Astrocyte (in vitro differentiated cells and primary cell): ENCODE measurements at places on chromosomes 12 and 14. TPM values are rescaled to one million over a fixed set of nuclear protein-coding genes. Genes with fewer than 3 reads are reported as not detected.
A peak's percentile ranks its signal among the peaks of the same experiment; 100 is the strongest.

Gene AICDA
- not detected in 2 replicates for total RNA-seq

- DNase-seq: no peak
Observed at GRCh38 chr14:71108398-71109119, 201.3 kb downstream of the PCNX1 start.

Gene TSPAN19
- total RNA-seq: not detected in 2 replicates

DNA sequence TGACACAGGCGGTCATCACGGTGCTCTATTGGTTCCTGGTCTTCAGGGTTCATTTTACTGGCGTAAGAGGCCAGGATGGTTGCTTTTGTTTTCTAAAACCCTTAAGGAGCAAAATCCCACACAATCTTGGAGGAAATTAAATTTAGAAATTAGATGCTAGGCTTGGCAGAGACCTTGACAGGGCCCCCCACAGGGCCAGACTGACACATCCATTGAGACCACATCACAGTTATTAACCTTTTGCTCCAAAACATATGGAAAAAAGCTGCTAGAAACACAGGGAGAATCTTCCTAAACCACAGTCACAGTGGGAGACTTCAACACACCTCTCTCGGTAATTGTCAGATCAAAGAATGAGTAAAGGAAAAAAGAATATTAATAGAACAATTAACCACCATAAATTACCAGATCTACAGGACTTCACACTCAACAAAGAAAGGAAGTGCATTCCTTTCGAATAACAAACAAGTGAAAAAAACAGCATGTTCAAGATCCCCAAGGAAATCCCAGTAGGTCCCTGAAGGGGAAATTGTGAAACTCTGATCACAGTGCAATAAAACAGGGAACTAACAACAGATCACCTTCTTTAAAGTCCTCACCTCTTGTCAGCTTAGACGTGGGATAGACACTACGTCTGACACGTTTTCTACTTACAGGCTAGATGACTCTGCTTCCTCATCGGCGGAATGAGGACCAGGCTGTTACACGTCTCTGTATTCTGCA is 40.2 kb upstream of the TMEM179 start:
- DNase-seq: no peak

- DNase-seq: peak; percentile 46
Observed at GRCh38 chr12:42468341-42468821, 121.2 kb downstream of the PRICKLE1 start.

Gene MYBPC1
- 0.31 TPM in 1 of 2 replicates, not detected in the other for total RNA-seq

Gene SIX1
- 0.07 and 0.20 TPM in 2 replicates for total RNA-seq

DNA sequence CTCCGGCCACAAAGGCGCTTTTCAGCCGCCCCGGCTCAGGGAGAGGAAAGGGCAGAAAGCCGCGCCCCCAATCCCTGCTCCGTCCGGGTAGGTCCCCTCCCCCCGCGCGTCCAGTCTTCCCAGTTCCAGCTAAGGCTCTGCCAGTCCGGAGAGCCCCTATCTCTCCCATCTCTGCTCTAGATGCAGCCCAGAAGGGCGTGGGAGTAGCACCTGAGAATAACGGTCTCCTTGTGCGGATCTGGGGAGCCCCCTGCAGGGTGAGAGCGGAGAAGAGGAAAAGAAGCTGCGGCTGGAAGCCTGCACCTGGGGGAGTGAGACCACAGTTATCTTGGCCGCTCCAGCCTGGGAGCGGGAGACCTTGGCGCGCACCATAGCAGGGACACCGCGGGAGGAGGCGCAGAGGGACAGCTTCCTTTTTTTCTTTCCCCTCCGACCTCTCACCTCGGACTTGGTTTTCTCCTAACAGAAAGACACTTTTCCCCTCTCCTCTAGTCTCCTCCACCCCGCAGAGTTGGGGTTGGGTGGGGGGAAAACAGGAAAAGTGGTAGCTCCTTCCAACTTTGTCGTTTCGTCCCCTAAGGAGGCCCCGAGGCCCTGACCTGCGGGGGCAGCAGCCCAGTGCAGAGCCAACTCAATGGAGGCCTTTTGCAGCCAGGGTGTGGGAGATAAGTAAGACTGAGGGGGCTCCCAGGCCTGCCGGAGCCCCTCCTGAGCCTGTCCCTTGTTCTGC is 2.4 kb downstream of the DHH start:
- no peak for DNase-seq

DNA sequence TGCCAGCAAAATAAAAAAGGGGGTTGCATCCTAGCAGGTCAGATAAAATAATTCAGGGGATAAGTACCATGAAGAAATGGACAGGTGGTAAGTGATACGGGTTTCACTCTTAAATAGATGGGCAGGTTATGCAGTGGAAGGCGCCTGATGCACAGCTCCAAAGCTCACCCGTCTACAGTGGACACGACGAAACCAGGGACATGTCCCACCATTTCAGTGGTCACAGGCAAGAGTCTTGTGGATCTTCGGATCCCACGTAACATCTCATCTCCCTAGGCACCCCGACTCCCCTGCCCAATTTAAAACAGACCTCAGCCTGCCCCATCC is 60.5 kb downstream of the DDX51 start:
- no peak for DNase-seq

DNA sequence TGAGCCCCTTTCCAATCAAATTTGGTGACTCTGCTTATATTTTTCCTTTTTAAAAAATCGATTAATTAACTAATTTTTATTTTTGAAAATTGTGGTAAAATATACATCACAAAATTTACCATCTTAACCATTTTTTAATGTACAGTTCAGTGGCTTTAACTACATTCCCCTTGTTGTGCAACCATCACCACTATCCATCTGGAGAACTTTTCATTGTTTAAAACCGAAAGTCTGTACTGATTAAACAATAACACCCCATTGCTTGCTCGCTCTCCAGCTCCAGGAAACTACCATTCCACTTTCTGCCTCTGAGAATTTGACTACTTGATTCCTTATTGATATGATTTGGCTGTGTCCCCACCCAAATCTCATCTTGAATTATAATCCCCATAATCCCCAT is 283.4 kb downstream of the C12orf75 start:
- no peak for DNase-seq

- no peak for DNase-seq
Observed at GRCh38 chr14:52042371-52043289, 26.2 kb downstream of the NID2 start.

Gene PAH
- total RNA-seq: not detected in 2 replicates

Gene LMNTD1
- total RNA-seq: not detected in 2 replicates

DNA sequence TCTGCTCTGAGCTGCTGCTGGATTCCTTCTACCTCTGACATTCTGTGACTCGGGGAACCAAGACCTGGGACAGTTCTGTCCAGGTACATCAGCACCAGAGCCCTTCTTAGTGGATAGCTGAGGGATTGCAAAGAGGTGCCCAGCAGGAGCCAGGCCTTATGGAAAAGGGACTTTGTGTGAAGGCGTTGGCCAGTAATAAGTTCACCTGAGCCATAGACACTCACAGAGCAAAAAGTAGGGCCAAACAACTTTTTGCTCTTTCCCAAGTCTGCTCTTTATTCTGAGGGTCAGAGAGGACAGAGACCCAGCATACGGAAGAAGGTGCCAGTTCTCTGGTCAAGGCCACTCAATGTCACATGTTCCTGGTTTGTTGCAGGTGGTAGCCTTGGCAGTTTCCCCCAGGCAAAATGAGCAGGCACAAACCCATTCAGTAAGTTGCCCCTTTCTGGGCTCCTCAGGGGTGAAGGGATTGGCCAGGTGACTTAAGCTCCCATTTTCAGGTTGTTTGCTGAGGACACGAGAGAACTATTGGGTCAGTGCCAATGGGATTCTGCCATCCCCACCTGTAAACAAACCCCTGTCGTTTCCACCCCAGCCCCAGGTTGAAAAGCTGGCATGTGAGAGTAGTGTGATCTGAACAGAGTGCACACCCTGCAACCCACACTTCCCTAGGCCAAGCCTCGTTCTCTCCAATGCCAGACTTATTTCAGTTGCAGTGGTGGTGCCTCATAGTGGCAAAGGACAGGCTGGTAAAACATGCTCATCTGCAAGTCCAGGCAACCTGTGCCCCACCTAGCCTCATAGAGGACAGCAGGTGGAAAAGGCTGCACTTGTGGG is 150.3 kb downstream of the SMOC1 start:
- no peak for DNase-seq

GRCh38 chr14:59020382-59020781 is 168.1 kb upstream of the DAAM1 start:
- peak; percentile 8 for DNase-seq

GRCh38 chr14:104301731-104302460 is 163.5 kb downstream of the KIF26A start:
- DNase-seq: no peak

DNA sequence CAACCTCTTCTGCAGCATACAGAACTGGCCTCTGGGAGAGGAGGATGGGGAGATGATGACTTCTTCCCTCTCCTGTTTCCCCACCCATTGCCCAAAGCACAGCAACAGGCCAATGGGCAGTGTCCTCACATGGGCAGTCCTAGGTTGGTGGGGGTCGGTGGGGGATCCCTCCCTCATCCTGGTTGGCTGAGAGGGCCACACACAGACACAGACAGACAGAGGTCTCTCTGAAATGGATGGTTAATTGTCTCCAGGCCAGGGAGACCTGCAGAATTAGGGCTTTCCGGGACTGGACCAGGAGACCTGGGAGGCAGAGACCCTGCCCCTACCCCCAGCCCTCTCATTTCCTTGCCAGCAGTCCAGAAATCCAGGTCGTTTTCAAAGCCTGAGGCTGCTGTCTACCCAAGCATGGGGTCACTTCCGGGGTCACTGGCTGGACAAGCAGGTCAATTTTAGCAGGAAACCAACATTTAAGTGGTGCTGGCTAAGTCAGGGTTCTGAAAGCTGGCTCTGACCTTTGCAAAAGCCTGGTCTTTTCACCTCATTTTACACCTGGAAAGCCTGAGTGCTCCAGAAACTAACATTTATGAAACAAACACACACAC is 48.6 kb upstream of the TBX3 start:
- no peak for DNase-seq

DNA sequence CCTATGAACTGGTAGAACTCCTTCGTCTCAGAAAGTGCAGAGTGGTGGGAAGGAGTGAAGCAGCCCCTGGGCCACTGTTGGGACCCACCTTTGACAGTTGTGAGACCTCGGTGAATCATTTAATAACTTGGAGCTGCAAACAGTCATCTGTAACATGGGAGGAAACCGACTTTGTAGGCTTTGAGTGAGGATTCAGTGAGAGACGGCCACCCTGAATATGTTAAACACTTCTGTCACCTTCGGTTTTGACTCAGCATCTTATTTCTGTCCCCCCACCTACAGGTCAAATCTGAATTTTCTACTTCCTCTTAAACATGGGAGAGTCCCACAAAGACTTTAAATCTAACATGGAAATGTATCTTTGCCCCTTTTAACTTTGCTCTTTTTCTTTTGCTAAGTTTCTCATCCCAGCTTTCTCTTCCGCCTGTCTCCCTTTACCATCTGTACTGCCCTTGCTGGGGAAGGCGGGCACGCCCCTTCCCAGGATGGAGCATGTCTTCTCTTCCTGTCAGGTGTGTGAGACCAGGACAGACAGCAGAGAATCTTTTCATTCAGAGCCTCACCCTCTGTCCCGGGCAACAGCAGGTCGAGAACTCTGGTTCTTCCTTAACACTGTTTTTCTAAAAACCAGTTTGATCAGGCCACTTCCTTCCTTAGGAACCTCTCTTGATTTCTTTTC is 37.1 kb downstream of the ZC3H14 start:
- DNase-seq: no peak

- DNase-seq: no peak
Observed at GRCh38 chr14:72332046-72332445, 399.8 kb downstream of the RGS6 start.

DNA sequence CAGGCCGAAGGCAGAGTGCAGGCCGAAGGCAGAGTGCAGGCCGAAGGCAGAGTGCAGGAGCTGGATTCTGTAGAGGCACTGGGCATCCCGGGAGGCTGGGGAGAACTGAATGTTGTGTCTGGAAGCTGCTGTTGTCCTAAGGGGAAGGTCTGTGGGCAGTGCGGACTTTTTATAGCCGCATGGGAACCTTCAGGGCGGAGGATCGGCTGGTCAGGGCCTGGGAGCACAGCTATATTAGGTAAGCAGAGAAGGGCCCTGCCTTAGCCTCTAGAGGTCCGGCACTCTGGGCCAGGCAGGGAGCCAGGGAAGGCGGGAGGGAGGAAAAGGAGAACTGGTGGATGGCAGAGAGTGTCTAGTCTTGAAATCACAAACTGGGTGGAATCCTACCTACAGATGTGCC is 14.2 kb downstream of the CABP1 start:
- no peak for DNase-seq

Gene IRF2BPL
- 42.7 and 55.3 TPM in 2 replicates for total RNA-seq

Gene NIN
- 38.2 and 45.4 TPM in 2 replicates for total RNA-seq

- peak; percentile 100 for DNase-seq
Observed at GRCh38 chr14:68140076-68140741, 320.6 kb downstream of the RAD51B start.

DNA sequence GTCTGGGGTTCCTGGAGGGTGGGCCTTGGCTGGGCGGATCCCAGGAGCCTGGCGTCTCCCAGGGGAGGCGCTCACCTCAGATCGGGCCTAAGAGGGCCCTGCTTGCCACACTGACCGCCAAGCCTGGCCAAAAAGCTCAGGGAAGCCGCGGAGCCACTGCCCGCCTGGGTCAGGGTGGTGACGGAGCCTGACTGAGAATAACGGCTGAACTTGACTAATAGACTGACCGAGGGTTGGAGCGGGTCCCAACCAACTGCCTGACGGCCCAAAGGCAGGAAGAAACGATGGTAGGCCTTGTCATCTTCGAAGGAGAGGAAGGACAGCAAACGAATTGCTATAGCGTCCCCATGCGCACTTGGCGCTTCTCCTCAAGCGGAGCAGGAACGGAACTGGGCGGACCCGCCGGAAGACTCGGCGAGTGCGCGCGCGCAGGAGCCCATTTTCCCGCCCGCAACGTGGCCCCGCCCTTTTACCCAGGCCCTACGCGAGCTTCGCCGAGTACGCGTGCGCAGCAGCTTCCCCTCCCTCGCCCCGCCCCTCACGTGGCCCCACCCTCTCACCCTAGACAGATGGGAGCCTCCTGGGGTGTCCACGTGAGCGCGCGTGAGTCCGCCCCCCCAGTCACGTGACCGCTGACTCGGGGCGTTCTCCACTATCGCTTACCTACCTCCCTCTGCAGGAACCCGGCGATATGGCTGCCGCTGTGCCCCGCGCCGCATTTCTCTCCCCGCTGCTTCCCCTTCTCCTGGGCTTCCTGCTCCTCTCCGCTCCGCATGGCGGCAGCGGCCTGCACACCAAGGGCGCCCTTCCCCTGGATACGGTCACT is at the start of the genes ERP29 and TMEM116:
Gene ERP29 (plus strand): TSS at position 652 of the 826 bp plus-strand sequence. CDS start 40 bp downstream, at position 692.
Gene TMEM116 (minus strand): TSS at position 391 of the 826 bp plus-strand sequence. CDS start 7,895 bp downstream, outside the sequence.
- peak; percentile 92 for DNase-seq

Gene LMO3
- total RNA-seq: 0.98 and 0.99 TPM in 2 replicates

DNA sequence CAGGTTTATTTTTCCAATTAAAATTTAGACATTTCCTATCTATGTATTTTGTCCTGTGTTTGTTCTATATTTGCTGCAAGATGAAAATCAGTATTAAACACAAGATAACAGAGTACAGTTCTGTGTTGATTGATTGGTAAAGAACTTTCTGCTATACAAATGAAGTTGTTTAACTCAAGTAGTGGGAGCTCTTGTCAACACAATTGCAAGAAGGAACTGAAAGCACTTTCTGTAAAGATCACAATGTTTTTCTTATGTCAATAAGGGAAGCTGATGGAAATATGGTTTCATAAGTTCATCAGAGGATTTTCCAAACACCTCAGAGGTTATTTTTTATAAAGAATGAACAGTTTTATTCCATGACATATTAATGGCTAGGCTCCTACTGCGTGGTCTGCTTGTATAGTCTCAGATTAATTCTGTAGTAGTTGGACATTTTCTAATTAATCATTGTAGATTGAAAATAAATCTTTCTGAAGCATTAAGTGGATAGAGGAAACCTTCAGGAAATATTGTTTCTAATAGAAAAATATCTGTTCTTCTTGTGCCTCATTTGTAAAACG is 379.5 kb downstream of the LRFN5 start:
- no peak for DNase-seq

Gene SELPLG
- 4.9 and 5.8 TPM in 2 replicates for total RNA-seq

GRCh38 chr12:89238593-89238992 is 113.7 kb downstream of the DUSP6 start:
- no peak for DNase-seq

Gene NKX2-1
- not detected in 2 replicates for total RNA-seq
